ENCODE measurements at places on chromosomes 4 and X.

- no peak for DNase-seq
These were observed 37.5 kb upstream of the FHDC1 start for GRCh38 chr4:152898606-152899005.

DNA sequence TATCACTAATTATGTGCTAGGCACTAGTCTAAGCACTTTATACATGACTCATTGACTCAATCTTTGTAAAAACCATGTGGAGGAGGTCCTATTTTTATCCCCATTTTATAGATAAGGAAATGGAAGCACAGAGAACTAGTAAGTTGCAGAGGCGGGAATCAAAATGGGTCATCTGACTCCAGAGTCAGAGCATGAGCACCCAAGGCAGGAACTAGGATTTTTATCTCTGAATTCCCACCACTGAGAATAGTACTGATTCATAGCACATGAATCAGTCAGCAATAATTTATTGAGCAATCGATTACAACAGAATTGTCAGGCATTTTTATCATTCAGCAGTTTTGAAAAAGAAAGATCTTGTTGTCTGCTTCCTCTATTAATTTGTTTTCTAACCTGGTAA is 19.3 kb downstream of the SCARB2 start:
- DNase-seq, result peak; percentile 90

DNA sequence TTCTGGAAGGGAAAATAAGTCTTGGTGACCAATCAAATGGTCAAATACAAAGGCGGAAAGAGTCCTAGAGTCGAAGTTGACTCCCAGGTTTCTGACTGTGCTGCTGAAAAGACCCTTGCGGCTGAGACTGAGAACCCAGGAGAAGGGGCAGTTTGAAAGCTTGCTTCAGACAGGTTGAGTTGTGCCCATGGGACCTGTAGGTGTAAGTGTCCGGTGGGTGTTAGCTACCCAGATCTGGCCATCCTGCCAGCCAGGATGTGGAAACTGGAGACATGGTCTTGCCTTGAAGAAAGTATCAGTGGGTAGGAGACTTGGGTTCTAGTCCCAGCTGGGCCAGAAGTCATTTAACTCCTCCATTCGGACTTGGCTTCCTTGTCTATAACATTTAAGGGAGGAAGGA is 275.2 kb downstream of the EVC2 start:
- DNase-seq, result no peak

- no peak for DNase-seq
These were observed 174.4 kb downstream of the CAMK2D start for GRCh38 chr4:113587156-113587555.

- peak; percentile 57 for DNase-seq
These were observed 71.7 kb upstream of the IL13RA1 start for GRCh38 chrX:118655561-118656246.

DNA sequence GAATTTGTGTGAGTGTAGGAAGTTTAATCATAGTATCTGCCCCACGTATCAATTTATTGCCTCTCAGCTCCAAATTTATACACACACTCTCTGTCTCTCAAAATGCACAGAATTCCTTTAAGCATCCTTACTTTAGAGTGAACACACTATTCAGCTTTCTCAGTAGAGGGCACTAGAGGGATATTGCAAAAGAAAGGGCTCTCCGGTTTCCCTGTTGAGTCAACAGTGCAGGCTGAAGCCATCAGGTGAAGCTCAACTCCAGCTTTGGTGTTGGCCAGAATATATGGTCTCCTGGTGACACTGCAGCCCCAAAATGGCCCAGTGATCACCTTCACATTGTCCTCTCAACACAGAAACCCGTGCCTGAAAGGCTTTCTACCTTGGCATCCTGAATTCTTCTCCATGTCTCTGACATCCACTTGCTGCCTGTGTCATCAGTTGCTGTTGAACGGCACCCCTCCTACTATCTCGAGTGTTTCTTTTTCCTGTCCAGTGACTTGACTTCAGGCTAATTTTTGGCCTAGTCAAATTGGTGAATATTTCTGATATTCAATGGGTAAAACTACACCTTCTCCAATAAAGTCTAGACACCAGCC is 670.5 kb downstream of the GABRG1 start:
- peak; percentile 1 for DNase-seq
